ENCODE measurements at places on chromosomes 13 and 19.

- peak; percentile 54 for DNase-seq
Observed at GRCh38 chr19:1082165-1082927, 12.8 kb downstream of the POLR2E start.

- DNase-seq, result no peak
Observed at GRCh38 chr19:29529646-29530539, 4.1 kb downstream of the VSTM2B start.

DNA sequence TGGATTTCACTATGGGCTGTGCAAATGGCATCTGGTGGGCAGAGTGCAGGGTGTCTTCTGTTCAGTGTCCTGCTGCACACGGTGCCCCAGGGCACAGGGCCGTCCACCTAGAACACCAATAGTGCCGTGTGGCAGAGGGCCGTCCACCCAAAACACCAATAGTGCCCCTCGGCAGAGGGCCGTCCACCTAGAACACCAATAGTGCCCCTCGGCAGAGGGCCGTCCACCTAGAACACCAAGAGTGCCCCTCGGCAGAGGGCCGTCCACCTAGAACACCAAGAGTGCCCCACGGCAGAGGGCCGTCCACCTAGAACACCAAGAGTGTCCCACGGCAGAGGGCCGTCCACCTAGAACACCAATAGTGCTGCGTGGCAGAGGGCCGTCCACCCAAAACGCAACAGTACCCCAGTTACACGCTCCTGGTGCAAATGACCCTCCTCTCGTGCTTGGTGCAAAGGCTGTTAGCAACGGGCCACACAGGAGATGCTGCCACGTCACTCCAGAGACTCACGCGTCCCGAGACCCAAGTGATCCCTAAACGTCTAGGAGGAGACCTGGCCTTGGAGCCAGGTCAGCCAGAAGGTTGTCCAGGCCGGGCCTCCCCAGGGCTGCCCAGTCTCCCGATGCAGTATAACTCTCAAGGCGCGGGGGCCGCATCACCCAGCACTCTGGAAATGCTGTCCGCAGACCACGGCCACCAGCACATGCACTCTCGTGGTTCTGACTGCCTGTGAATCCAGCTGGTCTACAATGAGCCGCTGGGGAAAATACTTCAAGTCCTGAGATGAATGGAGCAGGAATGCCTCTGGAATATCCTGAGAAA lies 51.5 kb downstream of the RASA3 start:
- no peak for DNase-seq

DNA sequence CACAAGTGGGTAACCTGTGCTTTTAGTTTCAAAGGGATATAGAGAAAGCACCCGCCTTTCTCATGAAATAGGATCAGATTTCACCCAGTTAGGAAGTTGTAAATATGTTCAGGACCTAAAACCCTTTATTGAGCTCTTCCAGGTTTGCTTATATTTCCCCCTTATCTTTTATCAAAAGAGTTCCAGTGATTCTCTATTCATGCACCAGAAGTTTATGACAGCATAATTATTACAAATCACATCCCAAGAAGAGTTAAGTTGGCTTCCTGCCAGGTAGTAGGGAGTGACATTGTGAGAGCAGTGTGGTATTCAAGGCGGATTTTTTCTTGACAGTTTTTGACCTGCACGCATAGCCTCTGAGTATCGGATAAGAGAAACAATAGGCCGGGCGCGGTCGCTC lies 190.3 kb downstream of the STK24 start:
- no peak for DNase-seq

DNA sequence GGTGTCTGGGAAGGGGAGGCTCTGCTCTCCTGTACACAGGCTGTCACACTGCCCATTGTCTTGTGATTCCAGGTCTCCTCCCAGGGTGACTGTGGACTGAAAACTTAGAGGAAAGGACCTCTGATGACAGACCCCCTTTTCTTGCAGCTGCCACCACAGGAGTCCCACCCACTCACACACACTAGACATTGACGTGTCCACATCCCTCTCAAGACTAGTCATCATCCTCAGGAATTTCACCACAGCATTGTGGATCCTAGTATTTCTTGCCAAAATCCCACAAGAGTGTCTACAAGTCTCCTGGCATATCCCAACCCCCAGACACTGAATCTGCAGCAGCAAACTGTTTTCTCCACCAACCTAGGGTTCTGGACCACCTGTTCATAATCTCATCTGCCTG lies 5.3 kb downstream of the ZNF85 start:
- peak; percentile 43 for DNase-seq

- DNase-seq, result no peak
Observed at GRCh38 chr19:47680858-47681332, 32.3 kb upstream of the EHD2 start.

DNA sequence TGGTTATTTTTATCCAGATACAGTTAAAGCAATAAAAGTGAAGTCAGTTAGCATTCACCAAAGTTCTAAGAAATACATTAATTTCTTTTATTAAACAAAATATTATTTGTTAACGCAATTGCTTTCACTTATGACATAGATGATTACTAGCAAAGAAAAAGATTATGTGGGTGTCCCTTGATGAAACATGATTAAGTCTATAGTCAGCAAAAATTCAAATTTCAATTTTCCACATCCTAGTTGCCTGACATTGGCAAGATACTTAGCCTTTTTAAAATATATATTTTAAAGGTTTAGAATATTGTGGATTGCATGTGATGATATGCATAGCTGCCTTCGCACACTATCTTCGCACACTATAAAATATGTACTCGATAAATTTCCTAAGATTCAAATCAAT lies 1780.5 kb upstream of the MIR17HG start:
- DNase-seq, result no peak

GRCh38 chr19:46935066-46935663 lies 74.4 kb downstream of the ARHGAP35 start:
- no peak for DNase-seq

DNA sequence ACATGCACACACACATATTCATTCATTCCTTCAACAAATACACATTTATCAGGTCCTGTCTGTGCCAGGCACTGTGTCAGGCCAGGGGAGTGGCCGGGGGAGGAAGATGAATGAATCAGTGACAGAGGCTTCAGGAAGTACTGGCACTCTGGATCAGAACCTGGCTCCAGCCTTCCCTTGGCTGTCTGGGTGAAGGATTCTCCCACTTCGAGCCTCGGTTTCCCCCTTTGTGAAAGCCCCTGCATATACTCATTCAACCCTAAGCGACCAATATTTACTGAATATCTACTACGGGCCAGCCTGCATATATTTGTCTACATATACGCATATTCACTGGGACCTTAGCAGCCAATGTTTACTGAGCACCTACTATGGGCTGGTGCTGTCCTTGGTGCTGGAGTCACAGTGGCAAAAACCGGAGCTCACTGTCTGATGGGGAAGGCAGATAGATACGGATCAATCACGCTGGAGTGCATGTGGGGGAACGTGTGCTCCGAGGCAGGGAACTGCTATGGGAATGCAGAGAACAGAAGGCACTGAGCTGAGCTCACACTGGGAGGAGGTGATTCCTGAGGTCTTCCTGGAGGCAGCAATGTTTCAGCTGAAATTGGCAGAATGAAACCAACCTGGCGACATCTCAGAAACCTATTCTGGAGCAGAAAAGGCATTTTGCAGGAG lies 636 bp upstream of the ZNF579 start:
- no peak for DNase-seq

- DNase-seq, result no peak
Observed at GRCh38 chr13:84399320-84400085, 517.2 kb upstream of the SLITRK1 start.

GRCh38 chr19:56639217-56639616 lies 3.7 kb upstream of the SMIM17 start:
- DNase-seq, result peak; percentile 21

- no peak for DNase-seq
Observed at GRCh38 chr19:55376241-55376933, at the start of gene TMEM190. Gene TMEM190, plus strand, starts transcription at chr19:55376826. Its CDS starts 28 bp downstream, at chr19:55376854.

DNA sequence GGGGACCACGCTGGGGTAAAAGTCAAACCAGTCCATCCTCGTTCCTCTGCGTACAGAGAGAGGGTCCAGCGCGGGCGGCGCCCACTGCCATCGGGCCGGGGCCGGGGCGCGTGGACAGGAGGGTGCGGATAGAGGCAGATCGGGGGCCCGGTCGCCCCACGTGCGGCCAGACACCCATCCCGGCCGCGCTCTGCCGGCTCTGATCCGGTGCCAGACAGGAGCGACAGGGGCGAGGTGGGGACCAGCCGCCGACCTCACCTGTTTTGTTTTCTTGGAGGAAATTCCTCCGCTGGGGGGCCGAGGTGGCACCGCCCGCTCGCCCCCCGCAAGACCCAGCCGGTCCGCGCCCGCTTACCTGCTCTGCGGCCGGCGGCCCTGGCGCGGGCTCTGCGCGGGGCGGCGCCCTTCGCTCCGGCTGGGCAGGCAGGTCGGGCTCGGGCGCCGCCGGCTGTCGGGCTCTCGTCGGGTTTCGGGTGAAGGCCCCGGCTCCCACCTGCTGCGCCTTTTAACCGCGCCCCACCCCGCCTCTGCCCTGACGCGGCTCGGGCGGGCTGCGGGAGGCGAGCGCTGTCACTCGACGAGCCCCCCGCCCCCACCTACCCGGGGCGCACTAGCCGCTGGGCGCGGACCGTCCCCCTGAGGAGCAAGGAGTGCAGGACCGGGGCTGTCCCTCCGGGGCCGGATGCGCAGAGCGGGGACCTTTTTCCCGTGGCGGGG lies at the start of gene GJB6:
GJB6 (minus strand) TSS at position 481 of the 717 bp plus-strand sequence. CDS start 8,839 bp downstream, outside the sequence.
- DNase-seq, result no peak

- peak; percentile 4 for DNase-seq
Observed at GRCh38 chr13:53200498-53201453, 172.2 kb downstream of the OLFM4 start.

- DNase-seq, result no peak
Observed at GRCh38 chr13:112799394-112799793, 109.6 kb downstream of the ATP11A start.

DNA sequence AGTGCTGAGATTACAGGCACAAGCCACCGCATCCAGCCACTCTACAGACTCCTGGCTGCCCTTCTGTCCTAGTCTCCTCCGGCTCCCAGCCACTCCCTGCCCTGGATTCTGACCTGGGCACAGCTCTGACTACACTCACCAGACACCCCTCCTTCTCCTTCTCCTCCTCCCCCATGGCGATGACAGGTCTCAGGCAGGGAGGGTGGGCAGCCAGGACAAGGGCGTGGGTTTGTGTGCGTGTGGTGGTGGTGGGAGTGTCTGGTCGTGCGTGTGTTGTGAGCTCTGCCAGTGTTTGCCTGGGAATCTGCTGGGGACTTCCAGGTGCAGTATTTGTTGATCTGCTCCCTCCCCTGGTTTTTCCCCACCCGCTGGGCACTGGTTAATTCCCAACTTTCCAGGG lies 3.0 kb upstream of the NCCRP1 start:
- DNase-seq, result no peak

DNA sequence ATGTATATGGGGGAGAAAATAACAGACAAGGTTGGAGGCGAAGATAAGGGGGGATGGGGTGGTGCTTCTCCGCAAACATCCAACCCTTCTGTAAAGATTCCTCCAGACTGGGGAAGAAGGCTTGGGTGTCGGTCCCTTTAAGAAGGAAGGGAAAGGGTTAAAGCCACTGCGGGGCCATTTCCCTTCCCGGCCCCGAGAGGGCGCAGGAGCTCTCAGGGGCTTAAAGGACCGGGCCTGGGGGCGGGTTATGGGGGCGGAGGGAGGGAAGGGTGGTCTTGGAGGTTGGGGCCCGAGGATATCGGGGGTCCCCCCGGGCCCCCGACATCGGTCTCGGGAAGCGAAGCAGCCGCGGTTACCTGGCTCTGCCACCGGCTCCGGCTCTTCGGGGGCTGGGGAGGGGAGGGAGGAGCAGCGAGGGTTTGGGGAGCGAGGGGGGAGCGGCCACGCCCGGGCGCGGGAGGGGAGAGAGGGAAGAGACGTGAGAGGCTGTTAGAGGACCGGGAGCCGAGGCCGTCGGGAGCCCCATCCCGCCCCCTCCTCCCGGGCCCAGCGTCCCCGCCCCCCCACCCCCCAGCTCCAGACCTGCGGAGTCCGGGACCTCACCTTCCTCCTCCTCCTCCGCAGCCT lies 2.8 kb downstream of the TNNT1 start:
- DNase-seq, result peak; percentile 14

GRCh38 chr19:36987091-36987490 lies 71.0 kb downstream of the ZNF568 start:
- no peak for DNase-seq

DNA sequence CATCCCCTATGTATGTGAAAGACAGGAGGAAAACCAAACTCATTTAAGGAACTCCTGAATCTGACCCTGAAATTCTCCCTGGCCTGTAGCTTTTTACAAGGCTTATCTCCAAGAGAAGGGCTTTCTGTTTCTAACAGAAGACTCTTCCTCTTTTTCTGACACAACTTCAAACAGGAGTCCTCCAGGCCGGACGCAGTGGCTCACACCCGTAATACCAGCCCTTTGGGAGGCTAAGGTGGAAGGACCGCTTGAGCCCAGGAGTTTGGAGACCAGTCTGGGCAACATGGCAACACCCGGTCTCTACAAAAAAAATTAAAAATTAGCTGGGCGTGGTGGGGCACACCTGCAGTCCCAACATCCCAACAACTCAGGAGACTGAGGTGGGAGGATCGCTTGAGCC lies 41.9 kb downstream of the CARS2 start:
- no peak for DNase-seq
